ENCODE measurements at places on chromosomes 12 and 14.
A peak's percentile ranks its signal among the peaks of the same experiment; 100 is the strongest.

DNA sequence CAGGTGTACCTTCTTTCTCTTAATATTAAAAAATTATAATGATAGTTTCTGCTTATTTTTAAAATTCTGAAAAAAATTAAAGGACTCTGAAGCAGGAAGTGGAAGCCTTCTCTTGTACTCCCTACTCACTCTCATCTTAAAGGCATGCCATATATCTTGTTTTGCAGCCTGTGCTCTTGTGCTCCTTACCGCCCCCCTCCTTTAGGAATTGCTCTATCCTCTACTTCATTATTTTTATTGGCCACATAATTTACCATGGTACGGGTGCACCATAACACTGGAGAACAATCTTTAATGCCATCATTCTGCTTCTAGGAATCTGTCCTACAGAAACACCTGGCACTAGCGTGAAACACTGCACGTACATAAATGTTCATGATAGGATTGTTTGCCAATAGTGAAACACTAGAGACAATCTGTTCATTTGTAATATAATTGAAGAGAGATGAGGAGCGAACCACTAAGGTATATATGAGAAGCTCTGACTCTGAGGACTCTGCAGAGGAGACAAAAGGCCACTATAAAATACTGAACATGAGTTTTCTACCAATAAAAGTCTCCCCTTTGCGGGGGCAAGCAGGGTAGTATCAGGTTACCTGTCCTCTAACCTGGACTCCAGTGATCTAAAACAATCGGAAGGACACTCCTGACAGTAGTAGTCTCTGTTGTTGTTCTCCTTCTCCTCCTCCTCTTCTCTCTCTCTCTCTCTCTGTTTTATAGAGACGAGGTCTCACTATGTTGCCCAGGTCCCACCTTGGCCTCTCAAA, 6.3 kb upstream of the NYNRIN start:
- DNase-seq, result no peak

- DNase-seq, result peak; percentile 38
Observed at GRCh38 chr12:4809449-4810218, 89.4 kb downstream of the GALNT8 start.

DNA sequence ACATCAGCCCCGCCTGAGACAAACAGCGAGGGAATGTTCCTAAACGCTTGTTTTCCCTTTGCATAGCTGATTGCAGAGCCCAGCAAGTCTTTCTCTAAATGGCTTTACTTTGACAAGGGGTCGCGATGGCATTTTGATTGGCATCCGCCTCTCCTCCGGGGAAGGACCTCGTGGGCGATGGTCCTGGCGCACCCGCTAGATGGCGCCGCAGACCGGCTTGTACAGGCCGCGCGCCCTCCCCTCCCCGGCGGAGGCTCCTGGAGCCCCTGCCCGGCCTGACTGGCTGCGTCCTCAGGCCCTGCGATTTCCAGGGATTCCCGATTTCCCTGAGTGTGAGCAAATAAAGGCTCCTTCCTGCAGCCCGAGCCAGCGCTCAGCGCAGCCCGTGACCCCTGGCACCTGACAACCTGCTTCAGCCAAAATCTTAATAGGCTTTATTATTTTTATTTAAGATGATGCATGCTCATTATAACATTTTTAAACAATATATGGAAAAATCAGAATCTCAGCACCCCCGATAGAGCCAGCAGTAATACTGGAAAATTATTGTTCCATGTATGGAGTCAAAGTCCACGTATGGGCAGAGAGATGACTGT, 468.3 kb downstream of the AACS start:
- DNase-seq, result peak; percentile 38

GRCh38 chr14:50797250-50798047, 33.5 kb downstream of the NIN start:
- no peak for DNase-seq

- DNase-seq, result no peak
Observed at GRCh38 chr12:14972816-14973215, at the start of gene PDE6H. Gene PDE6H, plus strand, starts transcription at chr12:14973042. Its CDS starts 4,971 bp downstream, at chr12:14978013.

DNA sequence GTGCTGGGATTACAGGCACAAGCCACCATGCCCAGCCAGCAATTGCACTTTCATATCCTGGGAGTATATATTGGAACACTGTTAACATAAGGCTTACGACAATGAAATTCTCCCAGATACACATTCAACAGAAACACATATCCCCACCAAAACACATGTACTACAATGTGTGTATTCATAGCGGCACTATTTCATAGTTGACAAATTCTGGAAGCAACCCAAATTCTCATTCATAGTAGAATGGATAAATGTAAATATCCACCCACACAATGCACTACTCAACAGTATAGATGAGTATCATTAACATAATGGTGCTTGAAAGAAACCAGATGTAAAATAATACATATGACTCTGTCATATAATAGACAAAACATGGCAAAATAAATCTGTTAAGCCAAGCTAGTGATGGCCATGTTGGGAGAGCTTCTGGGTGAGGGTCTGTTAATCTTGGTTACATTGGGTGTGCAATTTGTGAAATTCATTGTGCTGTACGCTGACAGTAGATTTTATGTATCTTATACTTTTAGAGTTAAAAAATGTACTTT, 2.6 kb upstream of the DNAAF2 start:
- no peak for DNase-seq

DNA sequence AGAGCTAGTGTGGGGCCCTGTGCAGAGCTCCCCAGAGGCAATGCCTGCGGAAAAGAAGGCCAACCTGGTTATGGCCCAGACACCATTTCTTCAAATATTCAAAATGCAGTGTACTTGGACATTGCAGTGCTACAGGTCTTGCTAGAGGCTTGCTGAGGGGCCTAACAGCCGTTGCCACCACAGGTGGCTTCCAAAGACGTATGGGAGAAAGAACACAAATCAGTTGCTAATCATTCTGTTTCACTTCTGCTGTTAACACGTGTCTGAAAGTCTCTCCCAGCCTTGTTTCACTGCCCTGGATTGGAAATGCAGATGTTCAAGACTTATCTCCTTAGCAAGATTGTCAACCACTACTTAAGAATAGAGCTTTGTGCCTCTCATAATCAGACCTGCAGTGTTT, 925.9 kb downstream of the GALC start:
- no peak for DNase-seq

GRCh38 chr12:12267742-12268200, 927 bp upstream of the LRP6 start:
- no peak for DNase-seq

GRCh38 chr12:65125247-65125646, 4.1 kb upstream of the WIF1 start:
- DNase-seq, result no peak

DNA sequence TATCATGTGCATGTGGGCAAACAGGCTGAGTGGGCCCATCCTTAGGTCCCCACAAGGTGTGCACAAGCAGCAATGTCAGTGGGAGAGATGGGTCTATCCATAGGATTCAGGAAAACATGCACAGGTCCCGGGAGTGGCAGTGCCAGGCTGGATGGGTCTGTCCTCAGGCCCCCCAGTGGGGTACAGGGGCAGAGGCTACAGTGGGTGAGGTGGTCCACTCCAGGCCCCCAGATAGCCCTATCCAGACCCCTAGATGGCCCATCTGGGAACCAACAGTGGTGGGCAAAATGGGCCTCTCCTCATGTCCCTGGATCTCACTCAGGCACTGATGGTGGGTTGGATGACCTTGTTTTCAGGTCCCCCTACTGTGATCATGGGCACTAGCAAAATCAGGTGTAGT, 277.8 kb upstream of the SYT1 start:
- DNase-seq, result no peak

- DNase-seq, result no peak
Observed at GRCh38 chr12:77047341-77048109, 17.8 kb downstream of the E2F7 start.
